PC-3 (cell line): ENCODE measurements at places on chromosomes 3 and 15.

GRCh38 chr15:80249973-80250372 lies 2.0 kb downstream of the CTXND1 start:
- no peak for DNase-seq

DNA sequence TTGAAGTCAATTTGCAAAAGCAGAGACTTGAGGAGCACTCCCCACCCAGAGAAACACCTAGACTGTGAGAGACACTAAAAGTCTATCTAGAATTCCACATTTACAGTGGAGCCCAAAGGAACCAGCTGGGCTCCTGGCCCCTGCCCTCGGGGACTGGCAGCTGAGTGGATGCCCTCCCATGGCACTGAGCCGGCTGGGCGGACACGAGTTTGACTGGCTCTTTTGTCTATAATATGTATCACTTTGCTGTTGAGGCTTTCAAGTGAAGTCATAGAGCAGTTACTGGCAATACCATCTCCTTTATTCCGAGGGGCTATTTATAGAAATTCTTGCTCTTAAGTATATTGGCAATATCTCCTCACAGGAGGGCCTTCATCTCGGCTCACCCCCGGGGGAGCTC lies 65.8 kb upstream of the TNFAIP8L3 start:
- no peak for DNase-seq

GRCh38 chr3:124965413-124965812 lies 30.9 kb upstream of the MUC13 start:
- DNase-seq = no peak

- peak; percentile 47 for DNase-seq
These were observed 273.1 kb downstream of the ULK4 start for GRCh38 chr3:41688595-41689380.

DNA sequence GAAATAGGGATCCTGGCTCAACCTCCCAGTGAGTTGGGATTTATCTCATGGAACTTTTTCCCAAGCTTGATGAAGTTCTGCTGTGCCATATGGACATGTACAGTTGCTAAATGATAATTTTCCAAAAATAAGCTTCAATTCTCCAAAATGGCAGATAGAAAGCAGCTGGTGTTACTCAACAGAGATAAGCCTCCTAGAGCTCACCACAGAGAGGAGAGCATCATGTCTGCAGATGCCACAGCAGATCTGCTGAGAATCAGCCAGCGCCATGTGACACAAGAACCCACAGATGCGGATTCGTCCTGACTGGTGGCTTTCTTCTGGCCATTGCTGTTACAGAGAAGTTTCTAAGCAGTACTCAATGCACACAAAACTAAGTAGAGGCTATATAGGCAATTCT lies 50.6 kb downstream of the AGTR1 start:
- no peak for DNase-seq

DNA sequence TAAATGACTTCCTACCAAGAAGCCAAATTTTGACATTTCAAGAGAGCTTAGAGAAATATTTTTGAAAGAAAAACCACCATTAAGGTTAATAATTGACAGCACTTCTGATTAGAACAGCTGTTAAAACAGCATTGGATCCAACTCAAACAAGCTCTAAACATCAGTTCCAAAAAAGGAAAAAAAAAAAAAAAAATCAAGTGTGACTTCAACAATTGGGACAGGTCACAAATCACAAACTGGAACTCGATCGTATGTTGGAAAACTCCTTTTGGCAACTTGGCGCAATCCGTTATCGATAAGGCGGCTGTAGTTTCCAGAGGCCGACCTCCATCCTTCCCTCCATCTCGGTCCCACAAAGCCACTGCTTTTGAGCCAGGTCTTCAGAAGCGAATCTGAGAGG lies 17.8 kb downstream of the TLE3 start:
- no peak for DNase-seq

- DNase-seq = peak; percentile 31
These were observed 502.4 kb downstream of the LPP start for GRCh38 chr3:188656196-188656982.

DNA sequence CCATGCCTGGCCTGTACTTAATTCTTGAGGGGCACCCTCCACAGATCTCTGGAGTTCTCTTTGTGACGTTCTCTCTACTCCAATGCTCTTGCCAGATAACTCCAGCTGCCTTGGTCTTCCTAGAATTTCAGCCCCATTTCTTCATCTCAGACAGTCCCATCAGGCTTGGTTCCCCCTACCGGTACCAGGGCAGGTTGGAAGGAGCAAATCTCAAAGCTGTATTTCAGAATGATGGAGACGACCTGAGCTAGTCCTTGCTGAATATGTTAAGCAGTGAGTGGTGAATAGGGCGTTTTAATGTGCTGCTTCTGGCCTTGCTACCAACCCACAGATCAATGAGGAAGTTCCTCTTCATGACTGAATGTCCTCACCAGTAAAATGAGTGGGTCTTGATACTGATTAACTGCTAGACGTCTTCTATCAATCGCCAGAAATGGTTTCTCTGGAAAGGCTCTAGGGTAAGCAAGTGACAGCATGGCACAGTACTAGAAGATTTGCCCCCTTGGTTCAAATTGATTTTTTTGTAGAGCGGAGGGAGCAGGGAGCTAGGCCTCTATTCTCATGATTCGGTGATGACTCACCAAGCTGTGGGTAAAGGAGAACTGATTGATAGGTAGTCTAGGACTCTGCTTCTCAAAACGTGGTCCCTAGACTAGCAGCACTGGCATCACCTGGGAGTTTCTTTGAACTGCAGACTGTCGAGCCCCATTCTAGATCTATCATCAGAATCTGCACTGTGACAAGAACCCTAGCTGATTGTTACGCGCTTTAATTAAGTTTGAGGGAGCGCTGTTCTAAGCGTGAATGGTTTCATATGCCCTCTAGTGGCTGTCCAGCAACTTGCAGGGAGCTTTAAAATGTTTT lies 67.8 kb downstream of the UBP1 start:
- peak; percentile 84 for DNase-seq

GRCh38 chr15:32690941-32691688 lies 26.7 kb upstream of the GREM1 start:
- no peak for DNase-seq

GRCh38 chr3:110940055-110940454 lies 131.6 kb upstream of the NECTIN3 start:
- DNase-seq = no peak

GRCh38 chr15:75107908-75108838 lies 84.8 kb downstream of the PPCDC start:
- peak; percentile 91 for DNase-seq

DNA sequence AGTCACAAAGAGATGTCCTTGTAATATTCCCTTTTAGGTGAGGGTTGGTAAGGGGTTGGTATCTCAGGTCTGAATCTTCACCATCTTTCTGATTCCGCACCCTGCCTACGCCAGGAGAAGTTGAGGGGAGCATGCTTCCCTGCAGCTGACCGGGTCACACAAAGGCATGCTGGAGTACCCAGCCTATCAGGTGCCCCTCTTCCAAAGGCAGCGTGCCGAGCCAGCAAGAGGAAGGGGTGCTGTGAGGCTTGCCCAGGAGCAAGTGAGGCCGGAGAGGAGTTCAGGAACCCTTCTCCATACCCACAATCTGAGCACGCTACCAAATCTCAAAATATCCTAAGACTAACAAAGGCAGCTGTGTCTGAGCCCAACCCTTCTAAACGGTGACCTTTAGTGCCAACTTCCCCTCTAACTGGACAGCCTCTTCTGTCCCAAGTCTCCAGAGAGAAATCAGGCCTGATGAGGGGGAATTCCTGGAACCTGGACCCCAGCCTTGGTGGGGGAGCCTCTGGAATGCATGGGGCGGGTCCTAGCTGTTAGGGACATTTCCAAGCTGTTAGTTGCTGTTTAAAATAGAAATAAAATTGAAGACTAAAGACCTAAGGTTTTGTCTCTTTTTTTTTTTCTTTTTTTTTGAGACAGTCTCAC lies 19.8 kb downstream of the TYRO3 start:
- no peak for DNase-seq

DNA sequence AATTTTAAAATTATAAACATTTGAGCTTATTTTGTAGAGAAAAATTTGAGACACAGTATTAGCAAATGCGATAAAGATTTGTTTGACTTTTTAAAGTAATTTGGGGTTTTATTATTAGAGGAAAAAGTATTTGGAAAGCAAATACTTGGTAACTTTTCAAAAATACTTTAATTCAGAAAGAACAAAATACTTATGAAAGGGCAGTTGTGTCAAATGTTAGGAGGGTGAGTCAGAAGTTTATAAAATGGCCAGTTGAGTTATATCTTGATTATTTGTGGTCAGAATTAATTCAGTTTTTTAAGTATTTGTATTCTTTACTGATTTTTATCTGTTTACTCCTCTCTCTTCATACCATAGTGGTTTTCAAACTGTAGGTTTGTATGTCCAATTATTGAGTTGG lies 12.1 kb downstream of the LACTB start:
- peak; percentile 30 for DNase-seq

DNA sequence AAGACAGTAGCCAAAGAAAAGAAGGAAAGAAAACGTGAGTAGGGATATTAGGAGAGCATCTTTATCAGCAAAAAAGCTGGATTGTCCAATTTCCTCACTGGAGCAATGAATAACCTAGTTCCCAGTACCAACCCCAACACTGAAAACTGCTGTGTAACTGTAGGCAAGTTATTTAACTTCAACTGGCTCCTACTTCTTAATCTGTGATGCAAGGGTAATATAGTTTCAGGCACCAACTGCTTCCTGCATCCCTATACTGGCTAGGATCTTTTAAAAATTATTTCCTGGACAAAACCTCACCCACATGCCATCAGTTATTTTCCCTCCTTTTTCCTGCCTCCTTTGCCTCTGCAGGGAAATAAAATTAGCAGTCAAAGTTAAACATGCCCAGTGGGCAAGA lies 59.6 kb downstream of the ZBTB20 start:
- DNase-seq = no peak

DNA sequence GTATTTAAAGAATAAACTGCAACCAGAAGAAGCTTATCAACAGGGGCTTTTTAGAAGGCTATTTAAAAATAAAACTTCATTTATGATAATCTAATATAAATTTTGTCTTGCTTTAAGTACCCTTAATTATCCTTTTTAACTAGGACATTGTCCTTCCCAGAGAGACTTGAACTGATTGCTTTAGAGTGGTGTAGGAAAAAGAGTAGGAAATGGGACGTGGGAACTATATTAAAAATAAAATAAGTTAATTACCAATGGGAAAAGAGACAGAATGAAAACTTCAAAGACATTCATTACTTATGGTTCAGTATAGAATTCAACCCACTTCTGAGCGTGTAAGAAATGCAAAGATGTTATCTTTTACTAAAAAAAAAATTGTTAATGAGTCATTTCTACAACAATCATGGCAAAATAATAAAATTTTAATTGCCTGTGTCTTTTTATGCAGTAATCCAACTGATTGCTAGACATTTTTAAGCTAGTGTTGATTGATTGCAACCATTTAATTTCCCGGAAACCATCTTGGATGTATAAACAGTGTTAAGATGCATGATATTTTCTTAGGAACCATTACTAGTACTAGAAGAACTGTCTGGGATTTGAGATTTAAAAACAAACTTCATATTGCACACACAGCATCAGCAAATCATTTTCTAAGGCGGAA lies 298.8 kb upstream of the UMPS start:
- no peak for DNase-seq

- DNase-seq = peak; percentile 69
These were observed 352.1 kb upstream of the ALCAM start for GRCh38 chr3:105014631-105015030.

DNA sequence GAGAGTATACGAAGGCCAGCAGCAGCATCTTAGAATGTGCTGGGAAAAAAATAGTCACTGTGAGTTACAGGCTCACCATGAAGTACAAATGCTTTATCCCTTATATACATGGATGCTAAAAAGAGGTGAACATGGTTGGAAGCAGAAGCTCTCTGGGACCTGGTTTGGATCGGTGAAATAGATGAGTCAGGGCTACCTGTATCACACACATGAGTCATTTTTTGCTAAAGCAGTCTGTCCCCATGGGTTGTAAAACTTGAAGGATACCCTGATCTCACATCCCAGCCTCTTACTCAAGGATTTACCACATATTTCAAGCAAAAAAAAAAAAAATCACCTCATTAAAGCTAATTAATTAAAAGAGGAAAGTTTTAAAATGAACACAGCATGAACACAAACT lies 6.9 kb upstream of the SERPINI2 start:
- peak; percentile 28 for DNase-seq

DNA sequence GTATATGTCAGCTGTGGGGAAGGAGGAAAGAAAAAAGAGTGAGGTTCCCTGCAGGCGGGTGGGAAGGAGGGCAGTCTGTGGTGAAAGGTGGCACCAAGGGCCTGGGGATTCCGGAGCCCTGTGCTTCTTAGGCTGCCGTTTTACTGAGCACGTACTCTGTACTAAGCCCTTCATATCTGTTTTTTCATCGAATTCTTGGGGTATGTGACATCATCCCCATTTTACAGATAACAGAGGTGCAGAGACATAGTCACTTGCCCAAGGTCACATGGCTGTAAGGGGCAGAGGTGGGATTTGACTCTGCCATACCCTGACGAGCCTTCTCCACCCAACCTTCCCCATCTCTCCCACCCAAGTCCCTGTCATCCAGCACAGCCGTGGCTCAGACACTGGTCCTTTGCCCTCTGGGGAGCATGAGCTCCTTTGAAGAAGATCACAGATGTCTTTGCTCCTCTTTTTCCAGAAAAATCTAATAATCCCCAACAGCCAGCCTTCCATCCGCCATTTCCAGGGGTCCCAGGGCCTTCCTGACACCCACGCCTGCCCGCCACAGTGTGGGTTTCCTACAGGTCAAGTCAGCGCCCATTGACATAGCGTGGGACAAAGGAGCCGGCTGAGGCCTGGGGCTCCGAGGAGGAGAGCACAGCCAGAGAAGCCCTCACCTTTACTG lies 24.2 kb downstream of the CYP11A1 start:
- DNase-seq = no peak

- DNase-seq = no peak
These were observed 109.1 kb downstream of the RFTN1 start for GRCh38 chr3:16404349-16404895.

DNA sequence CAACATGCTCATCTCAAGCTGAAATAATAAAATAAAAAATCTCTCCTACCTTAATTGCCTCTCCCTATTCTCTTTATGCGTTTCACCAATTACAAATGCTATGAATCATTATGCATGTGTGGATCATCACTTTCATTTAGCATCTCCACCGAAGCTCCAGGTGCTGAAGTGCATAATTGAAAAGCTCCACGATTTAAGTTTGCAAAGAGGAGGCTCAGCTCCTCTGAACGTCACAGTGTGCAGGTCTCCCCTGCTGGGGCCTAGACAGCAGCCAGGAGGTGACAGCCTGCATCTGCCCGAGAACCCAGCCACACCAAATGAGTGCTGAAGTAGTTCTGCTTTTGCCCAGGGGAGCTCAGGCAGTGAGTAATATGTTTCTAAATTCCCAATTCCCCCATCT lies 60.5 kb upstream of the GLCE start:
- no peak for DNase-seq

DNA sequence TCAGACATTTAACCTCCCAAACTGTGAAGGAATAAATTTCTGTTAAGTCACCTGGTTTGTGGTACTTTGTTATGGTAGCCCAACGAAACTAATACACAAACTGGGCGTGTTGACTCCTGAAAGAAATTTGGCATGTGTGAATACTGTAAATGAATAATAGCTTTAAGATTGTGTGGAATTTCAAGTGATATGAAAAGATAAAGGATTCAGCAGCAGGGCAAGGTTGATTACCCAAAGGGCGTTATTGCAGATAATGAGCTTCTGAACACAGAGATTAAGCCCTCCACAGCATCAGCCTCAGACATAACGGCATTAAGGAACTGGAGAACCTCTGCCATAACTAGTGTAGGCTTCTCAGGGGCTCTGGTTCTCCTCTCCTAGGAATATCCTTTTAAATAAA lies 451.5 kb upstream of the NECTIN3 start:
- no peak for DNase-seq
